ENCODE measurements at places on chromosomes 13 and 19. TPM values are rescaled to one million over a fixed set of nuclear protein-coding genes. Genes with fewer than 3 reads are reported as not detected.

The TPRX1 gene
- not detected for total RNA-seq

The MADCAM1 gene
- total RNA-seq, result 0.40 TPM

The ZNF566 gene
- total RNA-seq, result 8.3 TPM

The NEK5 gene
- 0.67 TPM for total RNA-seq

The SIGLEC8 gene
- total RNA-seq, result not detected

The ZNF443 gene
- 2.0 TPM for total RNA-seq

The LILRA1 gene
- total RNA-seq, result 0.51 TPM

The LIM2 gene
- total RNA-seq, result not detected

The SOX1 gene
- not detected for total RNA-seq

The CD70 gene
- total RNA-seq, result not detected

The RAD23A gene
- 143 TPM for total RNA-seq

The DLL3 gene
- not detected for total RNA-seq

The ZNF71 gene
- total RNA-seq, result 7.1 TPM

The BCKDHA gene
- 36.9 TPM for total RNA-seq

The MBD3L3 gene
- not detected for total RNA-seq

The FXYD3 gene
- not detected for total RNA-seq

The CEP89 gene
- total RNA-seq, result 9.7 TPM

The HDGFL2 gene
- total RNA-seq, result 28.4 TPM

The ZNF835 gene
- total RNA-seq, result 2.6 TPM

The KIR2DL3 gene
- total RNA-seq, result not detected

The KCNRG gene
- total RNA-seq, result not detected

The ZNF730 gene
- total RNA-seq, result 0.57 TPM

The KCNN4 gene
- 0.43 TPM for total RNA-seq

The SCGB2B2 gene
- 1.2 TPM for total RNA-seq

The FAM124A gene
- total RNA-seq, result 4.6 TPM

The PDX1 gene
- not detected for total RNA-seq

The ZNF558 gene
- 11.7 TPM for total RNA-seq

Measured in cardiac septum (tissue), 1 donor.